ENCODE measurements at places on chromosomes 5 and 9.
A peak's percentile ranks its signal among the peaks of the same experiment; 100 is the strongest.

- peak; percentile 68 for DNase-seq
These were observed 577.7 kb upstream of the FTMT start for GRCh38 chr5:121273833-121274433.

- DNase-seq = no peak
These were observed 166.4 kb upstream of the MVB12B start for GRCh38 chr9:126160067-126160853.

- no peak for DNase-seq
These were observed 1.1 kb upstream of the PTGER4 start for GRCh38 chr5:40678460-40679147.

- no peak for DNase-seq
These were observed 26.7 kb downstream of the CDC37L1 start for GRCh38 chr9:4706021-4706420.

- no peak for DNase-seq
These were observed 114.4 kb downstream of the CHSY3 start for GRCh38 chr5:130018641-130019040.

DNA sequence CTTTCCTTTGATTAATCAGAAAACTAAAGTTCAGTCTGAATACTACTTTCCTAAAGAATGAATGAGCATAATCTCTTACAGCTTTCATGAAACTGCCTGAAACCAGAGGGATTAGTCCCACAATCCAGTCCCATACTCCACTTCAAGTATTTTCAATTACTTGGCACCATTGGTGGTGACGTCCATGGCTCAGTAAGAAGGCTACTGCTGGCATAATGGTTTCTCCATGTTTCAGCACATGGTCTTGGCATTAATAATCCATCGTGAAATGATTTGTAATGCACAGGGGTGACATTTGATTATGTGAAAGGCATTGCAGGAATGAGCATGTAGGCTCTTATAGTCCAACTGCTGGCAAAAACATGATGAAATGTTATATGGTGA, 23.4 kb downstream of the LIX1 start:
- DNase-seq = no peak

GRCh38 chr5:55509796-55510522, 24.8 kb downstream of the PLPP1 start:
- no peak for DNase-seq

GRCh38 chr5:127031863-127032232, 1.5 kb upstream of the MARCHF3 start:
- no peak for DNase-seq

- DNase-seq = no peak
These were observed 45.7 kb downstream of the NSUN2 start for GRCh38 chr5:6587171-6587570.

GRCh38 chr5:643351-643801, 31.2 kb downstream of the CEP72 start:
- no peak for DNase-seq

- DNase-seq = no peak
These were observed 117.7 kb downstream of the ZNF462 start for GRCh38 chr9:106980551-106981101.
